ENCODE measurements at places on chromosomes 3 and 15. TPM values are rescaled to one million over a fixed set of nuclear protein-coding genes. Genes with fewer than 3 reads are reported as not detected.

- no peak for DNase-seq
Measured at GRCh38 chr15:78790027-78790426, 21.2 kb downstream of the ADAMTS7 start.

DNA sequence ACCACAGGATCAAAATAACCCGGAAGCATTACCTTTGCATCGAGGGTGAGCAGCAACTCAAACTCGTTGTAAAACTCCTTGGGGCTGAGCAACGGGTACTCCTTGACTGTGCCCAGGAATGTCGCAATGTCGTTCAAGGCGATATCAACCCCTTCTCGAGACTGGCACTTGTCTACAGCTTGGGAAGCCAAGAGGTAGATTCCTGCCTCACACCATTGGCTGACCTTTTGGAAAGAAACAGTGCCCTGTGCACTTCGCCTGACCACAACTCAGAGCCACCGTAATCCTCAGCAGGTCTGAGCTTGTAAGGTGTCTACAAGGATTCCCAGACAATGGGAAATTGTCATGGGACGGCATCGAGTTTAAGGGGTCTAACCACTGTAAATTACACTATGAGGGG, 43.9 kb downstream of the B3GNT5 start:
- no peak for DNase-seq

DNA sequence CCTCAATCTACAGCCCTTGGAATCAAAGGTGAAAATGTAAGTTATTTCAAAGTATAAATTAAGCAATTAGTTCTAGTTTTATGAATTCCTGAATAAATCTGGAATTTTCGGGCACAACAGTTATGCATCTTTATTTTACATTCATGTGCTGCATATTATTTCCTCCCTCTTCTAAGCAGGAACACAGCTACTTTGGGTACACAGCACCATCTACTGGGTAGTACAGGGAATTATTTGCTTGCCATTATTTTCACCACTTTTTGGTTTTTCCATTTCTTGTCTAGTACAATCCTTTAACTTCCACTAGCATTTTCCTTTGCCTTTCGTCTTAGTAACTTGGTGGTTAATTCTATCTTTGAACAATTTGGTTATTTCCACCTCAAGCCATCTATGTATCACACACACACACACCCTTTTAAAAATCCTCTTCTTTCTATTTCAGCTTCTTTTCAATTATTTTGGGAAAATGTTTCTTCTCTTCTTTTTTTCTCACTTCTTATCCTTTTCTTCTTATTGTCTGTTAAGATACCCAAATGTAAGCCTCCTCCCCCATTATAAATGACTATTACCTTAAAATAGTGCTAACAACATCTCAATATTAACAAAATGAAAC, 451.0 kb downstream of the MFSD1 start:
- DNase-seq: peak; percentile 79

DNA sequence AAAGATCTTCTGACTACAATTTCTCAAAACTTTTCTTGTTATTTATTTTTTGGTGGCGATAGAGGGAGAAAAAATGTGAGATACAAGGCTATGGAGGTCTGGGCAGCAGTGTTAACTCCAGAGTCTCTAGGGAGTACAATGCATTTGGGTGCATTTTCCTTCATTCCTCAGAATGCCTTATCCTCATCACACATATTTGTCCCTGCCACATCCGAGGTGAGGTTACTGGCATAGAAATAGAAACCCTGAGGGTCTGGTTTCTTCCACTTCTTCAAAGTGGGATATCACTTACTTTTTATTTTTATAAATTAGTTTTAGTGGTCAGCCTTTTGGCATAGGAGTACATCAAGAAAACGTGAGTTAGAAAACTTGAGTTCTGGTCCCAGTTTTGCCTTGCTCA, 150.4 kb downstream of the TIGIT start:
- DNase-seq: no peak

- DNase-seq: no peak
Measured at GRCh38 chr3:113174304-113174703, 37.1 kb upstream of the BOC start.

DNA sequence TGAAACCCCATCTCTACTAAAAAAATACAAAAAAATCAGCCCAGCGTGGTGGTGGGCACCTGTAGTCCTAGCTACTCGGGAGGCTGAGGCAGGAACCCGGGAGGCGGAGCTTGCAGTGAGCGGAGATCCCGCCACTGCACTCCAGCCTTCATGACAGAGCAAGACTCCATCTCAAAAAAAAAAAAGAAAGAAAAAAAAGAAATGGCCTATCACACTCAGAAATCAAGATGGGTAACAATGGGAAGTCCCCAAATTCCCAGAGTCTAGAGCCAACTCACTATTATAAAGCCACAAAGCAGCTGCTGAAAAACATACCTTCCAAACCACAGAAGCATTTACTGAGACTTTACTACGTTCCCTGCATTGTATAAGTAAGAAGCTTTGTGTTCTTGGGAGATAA, 7.5 kb downstream of the HDGFL3 start:
- peak; percentile 30 for DNase-seq

DNA sequence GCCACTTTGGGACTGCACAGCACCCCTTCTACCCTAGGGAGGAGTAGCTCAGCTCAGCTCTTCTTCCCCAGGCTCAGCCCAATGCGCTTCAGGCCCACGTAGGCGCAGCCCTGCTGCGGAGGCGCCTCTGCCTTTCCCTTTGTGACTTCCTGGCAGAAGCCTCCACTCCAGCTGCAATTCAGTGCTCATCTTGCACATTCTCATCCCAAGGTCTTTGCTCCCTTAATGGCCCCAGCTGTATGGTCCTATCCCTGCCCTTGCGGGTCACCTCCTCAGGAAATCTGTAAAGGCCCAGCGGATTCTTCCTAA, 109.0 kb downstream of the VGLL4 start:
- DNase-seq: no peak

The GNAT1 gene
- not detected for total RNA-seq

The PRSS50 gene
- not detected for total RNA-seq

The EPHB1 gene
- total RNA-seq: 0.32 TPM

The SCN5A gene
- 0.43 TPM for total RNA-seq

The IL12A gene
- 0.64 TPM for total RNA-seq
